ENCODE measurements at places on chromosomes 6 and 20.

GRCh38 chr20:1338096-1338495 is 9.2 kb upstream of the SDCBP2 start:
- no peak for DNase-seq

- peak; percentile 49 for DNase-seq
These were observed 53.9 kb downstream of the OTOR start for GRCh38 chr20:16801919-16802651.

GRCh38 chr6:137116807-137117206 is 56.6 kb downstream of the IL22RA2 start:
- no peak for DNase-seq

- no peak for DNase-seq
These were observed 24.5 kb downstream of the NCOA7 start for GRCh38 chr6:125815080-125815910.
